Activated naive CD4-positive, alpha-beta T cell treated with anti-CD3 and anti-CD28 coated beads, Interleukin-2, amount 10 ng/mL, durations not matched to agents 7 days and 5 days (primary cell): ENCODE measurements at places on chromosomes 5 and 9.

GRCh38 chr9:74534841-74535240 is 37.7 kb downstream of the RORB start:
- H3K36me3 ChIP-seq, result no peaks in the 10 kb centered on the region
- DNase-seq, result no peak
- H3K27ac ChIP-seq, result no peak overlapping the region
- H3K27me3 ChIP-seq, result no peaks in the 10 kb centered on the region
- H3K4me1 ChIP-seq, result no peaks in the 10 kb centered on the region

- no peak for DNase-seq
- peaks cover 74% of the 10 kb centered on the region for H3K36me3 ChIP-seq
- no peaks in the 10 kb centered on the region for H3K27me3 ChIP-seq
- peak overlapping the region; percentile 96 for H3K27ac ChIP-seq
- H3K4me1 ChIP-seq, result peaks cover 92% of the 10 kb centered on the region
These were observed 10.8 kb downstream of the STK10 start for GRCh38 chr5:172177176-172177575.

DNA sequence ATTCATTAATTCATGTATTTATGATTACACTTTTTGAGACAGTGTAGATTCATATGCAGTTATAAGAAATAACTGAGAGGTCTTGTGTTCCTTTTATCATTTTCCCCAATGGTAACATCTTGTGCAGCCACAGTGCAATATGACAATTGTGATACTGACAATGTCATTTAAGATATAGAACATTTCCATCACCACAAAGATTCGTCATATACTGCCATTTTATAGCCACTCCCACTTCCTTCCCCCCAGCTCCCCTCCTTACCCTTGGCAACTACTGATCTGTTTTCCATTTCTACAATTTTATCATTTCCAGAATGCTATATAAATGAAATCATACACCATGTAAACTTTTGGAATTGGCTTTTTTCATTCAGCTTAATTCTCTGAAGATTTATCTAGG is 53.8 kb downstream of the NR2F1 start:
- no peaks in the 10 kb centered on the region for H3K36me3 ChIP-seq
- H3K4me3 ChIP-seq, result no peak overlapping the region
- no peaks in the 10 kb centered on the region for H3K27me3 ChIP-seq
- H3K27ac ChIP-seq, result no peak overlapping the region
- no peak for DNase-seq
- H3K4me1 ChIP-seq, result no peaks in the 10 kb centered on the region

DNA sequence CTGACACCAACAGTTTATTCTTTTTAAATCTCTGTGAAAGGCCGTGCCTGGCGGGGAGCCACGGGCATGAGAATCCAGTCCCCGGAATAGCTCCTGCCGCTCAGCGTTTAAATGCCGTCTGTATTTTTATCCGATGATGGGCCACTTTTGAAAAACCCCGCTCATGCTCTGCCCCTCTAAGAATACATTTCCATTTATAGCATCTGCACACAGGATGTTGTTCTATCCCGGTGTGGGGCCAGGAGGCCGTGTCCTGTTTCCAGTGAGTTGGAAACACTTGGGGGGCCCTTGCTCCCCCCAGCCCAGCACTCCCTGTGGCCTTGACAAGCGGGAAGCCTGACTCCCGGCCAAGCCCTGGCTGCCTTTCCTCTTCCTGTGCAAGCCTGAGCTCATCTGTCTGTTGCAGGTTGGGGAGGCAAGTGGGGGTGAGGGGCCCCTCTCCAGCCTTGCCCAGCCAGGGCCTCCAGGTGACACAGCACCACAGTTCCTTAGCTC is 39.0 kb downstream of the ERGIC1 start:
- no peak overlapping the region for H3K4me3 ChIP-seq
- DNase-seq, result no peak
- no peaks in the 10 kb centered on the region for H3K27me3 ChIP-seq
- peaks cover 2% of the 10 kb centered on the region for H3K36me3 ChIP-seq

- DNase-seq, result no peak
- no peaks in the 10 kb centered on the region for H3K4me1 ChIP-seq
- no peaks in the 10 kb centered on the region for H3K36me3 ChIP-seq
- no peak overlapping the region for H3K4me3 ChIP-seq
These were observed 107.2 kb downstream of the ARHGEF28 start for GRCh38 chr5:73733219-73733618.

DNA sequence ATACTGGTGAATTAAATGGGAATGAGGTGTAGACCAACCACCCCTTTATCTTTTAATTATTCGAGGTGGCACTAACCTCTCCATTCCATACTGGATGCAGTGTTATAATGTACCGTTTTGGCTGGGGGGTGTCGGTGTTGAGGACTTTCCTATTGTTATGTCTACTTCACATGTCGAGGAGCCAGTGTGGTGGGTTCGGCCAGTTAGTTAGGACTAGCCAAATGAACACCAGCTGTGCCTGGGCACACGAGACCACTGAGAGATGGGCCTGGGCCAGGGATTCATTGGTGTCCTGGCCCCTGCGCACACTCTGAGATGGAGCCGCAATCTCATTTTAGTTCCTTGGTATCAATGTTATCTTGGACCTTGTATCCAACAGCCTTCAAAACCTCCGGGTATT is 186.2 kb downstream of the CACNA1B start:
- H3K4me1 ChIP-seq, result no peaks in the 10 kb centered on the region
- no peak overlapping the region for H3K4me3 ChIP-seq
- no peaks in the 10 kb centered on the region for H3K36me3 ChIP-seq
- H3K27ac ChIP-seq, result no peak overlapping the region
- DNase-seq, result no peak
- peaks cover 5% of the 10 kb centered on the region for H3K27me3 ChIP-seq

GRCh38 chr5:68436686-68437520 is 221.3 kb downstream of the PIK3R1 start:
- no peak for DNase-seq
- H3K27ac ChIP-seq, result no peak overlapping the region
- H3K4me3 ChIP-seq, result no peak overlapping the region
- H3K27me3 ChIP-seq, result peaks cover 24% of the 10 kb centered on the region

DNA sequence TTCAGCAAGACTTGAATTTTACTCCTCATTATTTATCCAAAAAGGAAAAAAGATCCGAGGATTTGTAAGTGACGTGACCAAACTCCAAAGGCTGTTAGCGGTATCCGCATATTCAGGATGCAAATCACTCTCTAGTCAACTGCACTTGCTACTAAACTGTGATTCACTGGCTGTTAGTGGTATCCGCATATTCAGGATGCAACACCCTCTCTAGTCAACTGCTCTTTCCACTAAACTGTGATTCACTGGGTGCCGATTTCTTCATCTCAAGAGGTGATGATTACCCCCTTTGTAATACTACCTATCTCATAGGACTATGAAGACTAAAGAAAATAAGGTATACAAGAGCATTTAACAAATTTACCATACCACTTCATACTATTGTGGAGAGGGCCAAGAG is 5.7 kb downstream of the MAPKAP1 start:
- no peak overlapping the region for H3K27ac ChIP-seq
- H3K4me3 ChIP-seq, result no peak overlapping the region
- no peak for DNase-seq

DNA sequence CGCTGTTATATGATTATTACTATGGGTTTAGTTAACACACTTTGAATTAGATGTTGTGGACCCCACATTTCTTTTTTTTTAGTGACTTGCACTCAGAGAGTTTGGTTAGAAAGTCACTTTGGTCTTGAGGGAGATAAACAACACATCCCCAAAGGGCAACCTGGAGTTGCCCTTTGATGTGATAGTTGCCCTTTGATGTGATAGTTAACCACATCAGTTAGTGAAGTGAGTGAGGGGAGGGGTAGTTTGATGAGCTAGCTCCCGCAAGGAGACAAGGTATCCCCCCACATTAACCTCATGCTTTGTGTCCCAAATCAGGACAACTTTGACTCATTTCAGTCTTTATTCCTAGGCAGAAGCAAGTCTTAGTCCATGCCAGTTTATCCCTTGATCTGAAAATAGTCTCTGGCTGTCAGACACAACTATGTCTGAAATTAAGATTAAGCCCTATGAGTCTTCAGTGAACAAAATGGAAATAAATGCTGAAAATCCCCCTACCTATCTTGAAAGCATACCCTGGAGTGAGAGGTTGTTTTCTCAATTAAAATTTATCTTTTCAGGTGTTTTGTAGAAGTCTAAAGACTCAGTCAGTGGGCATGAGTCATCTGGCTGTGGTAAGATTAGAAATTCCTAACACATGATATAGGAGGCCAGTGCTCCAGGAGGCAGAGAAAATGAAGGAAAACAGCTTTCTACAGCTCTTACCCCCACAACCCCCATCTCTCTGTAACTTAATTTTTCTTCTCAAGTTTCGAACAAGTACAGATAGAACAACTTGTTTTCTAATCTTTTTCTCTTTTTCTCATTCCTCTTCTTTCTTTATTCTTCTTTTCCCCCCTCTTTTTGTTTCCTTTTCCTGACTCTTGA is 208.9 kb upstream of the DMRTA1 start:
- H3K27ac ChIP-seq, result no peak overlapping the region
- peaks cover 27% of the 10 kb centered on the region for H3K27me3 ChIP-seq
- H3K4me3 ChIP-seq, result no peak overlapping the region

DNA sequence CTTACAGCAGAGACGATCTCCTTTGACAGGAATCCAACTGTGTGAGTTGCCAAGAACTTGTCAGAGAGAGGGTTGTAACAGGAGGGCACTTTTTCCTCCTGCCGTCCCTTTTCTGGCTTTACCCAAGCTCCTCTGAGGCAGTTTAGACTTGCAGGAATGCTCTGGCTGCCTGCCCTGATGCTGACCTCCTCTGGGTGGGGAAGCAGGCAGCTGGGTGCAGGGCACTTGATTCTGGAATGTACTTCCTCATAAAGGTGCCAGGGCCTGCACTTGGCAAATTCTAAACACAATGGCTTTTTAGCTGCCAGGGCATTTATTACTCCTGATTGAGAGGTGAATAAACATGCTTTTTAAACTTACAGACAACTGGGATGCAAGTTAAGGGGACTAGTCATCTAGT is 190.4 kb downstream of the EPB41L4A start:
- no peaks in the 10 kb centered on the region for H3K36me3 ChIP-seq
- no peaks in the 10 kb centered on the region for H3K4me1 ChIP-seq
- no peak overlapping the region for H3K27ac ChIP-seq

DNA sequence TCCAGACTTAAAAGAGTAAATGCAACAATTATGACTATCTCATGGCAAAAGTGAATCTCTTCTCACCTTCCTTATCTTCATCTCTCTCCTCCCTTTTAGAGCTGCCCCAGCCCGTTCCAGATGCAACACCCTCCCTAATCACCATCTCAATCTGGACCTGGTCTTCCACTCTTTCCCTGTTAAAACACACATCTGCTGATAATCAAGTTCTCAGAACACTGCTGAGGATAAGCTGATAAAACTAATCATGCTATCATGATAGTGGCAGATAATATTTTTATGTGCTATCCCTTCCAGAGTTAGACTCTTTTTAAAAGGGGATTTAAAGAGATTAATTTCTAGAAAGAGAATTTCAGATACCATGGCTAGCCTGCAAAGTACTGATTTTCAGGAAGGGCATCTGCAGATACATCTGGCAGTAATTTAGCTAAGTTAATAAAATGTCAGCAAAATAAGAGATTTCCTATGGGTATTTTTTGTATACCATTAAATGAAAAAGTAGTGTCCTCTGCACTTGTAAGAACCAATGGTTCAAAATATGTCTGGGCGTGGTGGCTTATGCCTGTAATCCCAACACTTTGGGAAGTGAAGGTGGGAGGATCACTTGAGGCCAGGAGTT is 17.2 kb downstream of the SGTB start:
- H3K4me3 ChIP-seq, result no peak overlapping the region
- H3K36me3 ChIP-seq, result peaks cover 24% of the 10 kb centered on the region
- no peaks in the 10 kb centered on the region for H3K27me3 ChIP-seq
- DNase-seq, result no peak
- H3K4me1 ChIP-seq, result no peaks in the 10 kb centered on the region

GRCh38 chr9:80995759-80996158 is 693.6 kb downstream of the TLE1 start:
- H3K4me3 ChIP-seq, result no peak overlapping the region
- no peaks in the 10 kb centered on the region for H3K4me1 ChIP-seq
- no peak overlapping the region for H3K27ac ChIP-seq

- no peak overlapping the region for H3K4me3 ChIP-seq
- peaks cover 8% of the 10 kb centered on the region for H3K27me3 ChIP-seq
- no peak overlapping the region for H3K27ac ChIP-seq
- DNase-seq, result no peak
- peaks cover 2% of the 10 kb centered on the region for H3K4me1 ChIP-seq
- no peaks in the 10 kb centered on the region for H3K36me3 ChIP-seq
These were observed 18.9 kb upstream of the ANKRD55 start for GRCh38 chr5:56251918-56252553.

DNA sequence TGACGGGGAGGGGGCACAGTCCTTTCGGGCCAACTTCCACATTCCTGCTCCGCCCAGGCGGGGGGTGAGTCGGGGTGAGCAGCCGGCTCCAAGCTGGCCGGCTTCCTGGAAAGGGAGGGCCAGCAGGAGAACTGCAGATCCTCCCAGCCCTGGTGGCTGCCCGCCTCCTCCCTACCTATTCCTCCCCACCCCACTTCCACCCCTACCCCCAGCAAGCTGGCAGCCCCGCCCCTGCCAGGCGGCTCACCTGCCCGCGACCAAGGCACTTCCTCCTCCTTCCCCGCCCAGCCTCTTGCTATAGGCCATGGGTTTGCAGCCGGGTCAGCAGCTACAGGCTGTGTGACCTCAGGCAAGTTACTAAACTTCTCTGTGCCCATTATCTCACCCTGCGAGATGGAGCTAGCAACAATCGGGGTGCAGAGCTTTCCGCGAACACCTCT is 5.6 kb upstream of the IRF1 start:
- no peaks in the 10 kb centered on the region for H3K27me3 ChIP-seq
- peak overlapping the region; percentile 95 for H3K4me3 ChIP-seq
- DNase-seq, result peak; percentile 96
- H3K4me1 ChIP-seq, result peaks cover 81% of the 10 kb centered on the region

DNA sequence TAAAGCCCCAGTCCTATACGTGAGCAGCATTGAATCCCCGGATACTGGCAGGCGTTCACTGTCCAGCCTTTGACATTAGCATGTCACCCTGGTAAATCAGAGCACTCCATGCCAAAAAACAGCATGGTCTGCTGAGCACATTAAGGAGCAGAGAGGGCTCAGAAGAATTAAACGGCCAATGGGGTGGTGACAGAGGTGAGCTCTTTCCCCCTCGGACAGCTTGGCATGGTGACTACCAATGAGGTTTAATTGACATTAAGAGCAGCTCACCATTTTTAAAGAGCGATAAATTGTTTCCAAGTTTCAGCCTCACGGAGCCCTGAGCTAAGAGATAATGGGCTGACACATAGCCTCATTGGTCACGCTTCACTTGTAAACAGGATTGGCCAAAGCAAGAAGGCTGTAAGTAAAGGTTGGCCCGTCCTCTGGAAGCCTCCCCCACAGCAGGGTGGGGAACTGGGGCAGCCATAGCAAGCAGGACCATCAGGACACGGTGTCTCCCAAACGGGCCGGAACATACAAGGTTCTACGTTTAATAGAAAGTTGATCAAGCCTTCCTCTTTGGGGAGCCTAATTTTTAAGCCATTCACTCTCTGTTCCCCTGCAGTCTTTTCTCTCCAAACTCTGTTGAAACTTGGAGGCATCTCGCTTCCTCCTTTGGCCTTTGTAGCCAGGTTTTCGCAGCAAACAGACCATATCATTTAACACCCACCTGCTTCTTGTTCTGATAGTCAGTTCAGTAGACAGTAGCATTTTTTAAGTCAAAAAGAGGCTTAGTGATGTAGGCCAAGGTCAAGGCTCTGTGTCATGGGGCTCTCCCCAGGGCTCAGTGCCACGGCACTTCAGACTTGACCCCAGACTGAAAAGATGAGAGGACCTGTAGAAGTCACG is 25.9 kb downstream of the QRFP start:
- H3K4me3 ChIP-seq, result no peak overlapping the region
- no peaks in the 10 kb centered on the region for H3K27me3 ChIP-seq
- DNase-seq, result no peak
- peaks cover 2% of the 10 kb centered on the region for H3K4me1 ChIP-seq
- H3K27ac ChIP-seq, result no peak overlapping the region

- no peak for DNase-seq
- no peaks in the 10 kb centered on the region for H3K4me1 ChIP-seq
- no peaks in the 10 kb centered on the region for H3K27me3 ChIP-seq
- no peak overlapping the region for H3K27ac ChIP-seq
These were observed 95.0 kb downstream of the KIAA1958 start for GRCh38 chr9:112581469-112582176.
